SW 1271 (cell line): ENCODE measurements at places on chromosomes 13 and 19.

DNA sequence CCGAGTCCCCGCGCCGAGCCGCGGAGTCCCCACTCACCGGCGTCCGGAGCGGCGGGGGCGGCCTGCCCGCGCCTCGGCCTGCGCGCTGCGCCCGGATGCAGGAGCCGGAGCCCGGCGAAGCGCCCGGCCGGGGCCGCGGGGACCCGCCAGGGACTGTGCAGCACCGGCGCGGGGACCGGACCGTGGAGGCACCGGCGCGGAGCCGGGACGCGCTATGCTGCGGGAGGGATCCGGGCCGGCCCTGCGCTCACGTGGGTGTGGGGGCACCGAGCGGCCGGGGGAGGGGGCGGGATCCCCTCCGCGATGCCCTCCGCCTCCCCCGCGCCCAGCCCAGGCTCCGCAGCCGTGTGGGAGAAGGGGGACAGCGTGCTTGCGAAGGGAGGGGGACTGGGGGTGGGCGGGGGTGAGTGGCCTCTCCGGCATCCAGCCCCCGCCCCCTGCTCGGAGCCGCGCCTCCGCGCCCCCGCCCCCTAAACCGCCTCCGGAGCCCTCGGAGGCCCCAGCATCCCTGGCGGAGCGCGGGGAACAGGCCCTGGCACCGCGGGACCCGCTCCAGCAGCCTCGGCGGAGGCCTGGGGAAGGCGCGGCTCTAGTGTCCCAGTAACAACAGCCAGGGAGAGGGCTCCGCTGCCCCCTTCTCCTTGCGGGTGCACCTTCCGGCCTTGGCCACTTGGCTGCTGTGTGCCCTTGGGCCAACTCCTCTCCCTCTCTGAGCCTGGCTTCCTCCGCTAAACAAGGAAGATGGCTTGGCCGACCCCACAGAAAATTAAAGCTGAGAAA lies at the start of gene SLC1A6:
SLC1A6 (minus strand) TSS at position 389 of the 780 bp plus-strand sequence. CDS start 6,954 bp downstream, outside the sequence.
- DNase-seq: no peak

- no peak for DNase-seq
Observed at GRCh38 chr13:30696278-30697176, 38.8 kb upstream of the ALOX5AP start.

DNA sequence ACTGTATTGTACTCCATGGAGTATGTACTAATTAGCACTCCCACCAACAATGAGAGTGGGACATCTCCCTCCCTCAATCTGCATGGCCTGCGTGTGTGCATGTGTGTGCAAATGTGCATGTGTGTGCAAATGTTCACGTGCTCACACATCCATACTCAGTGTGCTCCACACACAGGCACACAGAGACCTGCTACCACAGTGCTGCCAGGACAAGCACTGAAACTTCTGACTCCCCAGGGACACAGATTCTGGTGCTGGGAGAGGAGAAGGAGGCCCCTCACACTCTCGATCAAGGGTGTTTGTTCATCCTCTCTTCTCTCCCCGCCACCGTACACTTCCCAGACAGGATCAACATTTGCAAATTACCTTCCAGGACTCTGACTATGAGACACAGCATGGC lies 37.8 kb upstream of the ZNF507 start:
- no peak for DNase-seq

GRCh38 chr19:7783991-7784423 lies 21.0 kb downstream of the CLEC4M start:
- no peak for DNase-seq

DNA sequence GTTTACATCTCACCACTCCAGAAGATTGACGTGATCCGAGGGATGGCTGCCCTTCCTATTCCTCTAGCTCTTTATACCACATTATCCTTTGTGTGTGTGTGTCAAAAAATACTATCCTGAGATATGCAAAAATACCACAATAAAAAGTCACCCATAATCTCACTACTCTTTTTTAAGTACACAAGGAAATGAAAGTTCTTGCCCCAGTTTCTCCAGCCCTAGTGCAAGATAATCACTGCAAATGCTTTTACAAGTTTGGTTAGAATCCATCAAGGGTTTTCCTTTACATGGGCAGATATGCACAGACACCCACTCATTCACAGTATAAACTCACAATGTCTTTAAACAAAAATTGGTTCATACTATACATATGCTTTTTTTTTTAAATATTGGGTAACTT lies 89.3 kb downstream of the DIAPH3 start:
- DNase-seq: no peak

GRCh38 chr13:94481941-94482340 lies 2.5 kb upstream of the DCT start:
- no peak for DNase-seq

DNA sequence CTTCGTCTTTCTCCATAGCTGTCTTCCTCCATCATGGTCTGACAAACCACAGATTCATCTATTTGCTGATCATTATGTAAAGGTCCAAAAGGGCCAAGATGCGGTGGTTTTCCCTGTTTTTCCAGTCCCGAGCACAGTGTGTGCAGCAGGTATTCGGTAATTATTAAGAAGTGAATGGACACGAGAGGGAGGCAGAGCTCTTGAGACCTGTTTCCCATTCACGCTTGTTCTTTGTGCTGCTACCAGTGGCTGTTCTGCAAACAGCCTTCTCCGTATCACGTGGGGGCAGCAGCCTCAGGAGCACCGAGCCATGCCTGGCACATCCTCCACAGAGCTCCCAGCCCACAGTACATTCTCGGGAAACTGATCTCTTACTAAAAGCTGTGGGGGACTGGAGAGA lies 50.3 kb downstream of the CCDC70 start:
- no peak for DNase-seq

DNA sequence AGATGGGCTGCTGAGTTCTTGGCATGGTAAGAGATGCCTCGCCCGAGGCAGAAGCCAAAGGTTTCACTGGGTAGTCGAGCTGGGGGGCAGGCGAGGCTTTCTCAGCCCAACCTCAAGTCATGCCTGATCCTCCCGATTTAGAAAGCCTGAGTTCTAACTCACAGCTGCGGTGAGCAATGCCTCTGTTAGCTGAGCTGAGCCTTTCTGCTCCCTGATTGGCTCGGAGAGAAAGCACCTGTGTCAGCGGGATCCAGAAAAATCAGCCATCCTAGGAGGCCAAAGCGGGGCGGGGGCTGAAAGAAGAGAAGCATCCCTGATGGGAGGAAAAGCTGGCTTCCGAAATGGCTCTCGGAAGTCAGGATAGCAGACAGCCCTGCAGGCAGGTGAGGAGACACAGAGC lies 44.7 kb downstream of the CACNA1A start:
- no peak for DNase-seq

GRCh38 chr19:50384685-50385535 lies 763 bp downstream of the POLD1 start:
- DNase-seq: no peak

DNA sequence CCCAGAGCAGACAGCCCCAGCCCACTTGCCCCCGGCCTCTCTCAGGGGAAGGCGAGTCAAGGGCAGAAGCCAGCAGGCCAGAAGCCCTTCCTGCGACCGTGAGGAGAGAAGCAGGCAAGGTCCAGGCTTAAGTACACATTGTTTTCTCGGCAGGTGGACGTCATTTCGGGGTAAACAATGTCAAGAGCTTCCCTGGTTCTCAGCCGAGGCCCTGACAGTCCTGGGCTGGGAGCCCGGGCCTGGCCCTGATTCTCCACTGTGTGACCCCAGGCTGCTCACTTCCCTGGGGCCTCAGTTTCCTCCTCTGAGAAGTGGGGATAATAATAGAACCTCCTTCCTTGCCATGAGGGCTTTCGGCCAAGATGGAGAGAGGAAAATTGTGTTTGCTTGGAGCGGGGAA lies 19.4 kb downstream of the PLVAP start:
- no peak for DNase-seq

DNA sequence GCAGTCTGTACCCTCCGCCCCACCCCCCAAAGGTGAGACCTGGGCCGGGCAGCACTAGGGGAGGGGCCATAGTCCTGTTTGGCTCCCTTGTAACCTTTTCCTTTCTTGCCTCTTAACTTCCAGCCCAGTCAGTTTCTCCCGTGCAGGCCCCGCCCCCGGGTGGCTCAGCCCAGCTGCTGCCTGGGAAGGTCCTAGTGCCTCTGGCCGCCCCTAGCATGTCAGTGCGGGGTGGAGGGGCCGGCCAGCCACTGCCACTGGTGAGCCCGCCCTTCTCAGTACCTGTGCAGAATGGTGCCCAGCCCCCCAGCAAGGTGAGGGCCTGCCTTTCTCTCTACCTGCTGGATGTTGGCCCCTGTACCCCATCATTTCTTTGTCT lies 10.5 kb upstream of the PRR19 start:
- no peak for DNase-seq

DNA sequence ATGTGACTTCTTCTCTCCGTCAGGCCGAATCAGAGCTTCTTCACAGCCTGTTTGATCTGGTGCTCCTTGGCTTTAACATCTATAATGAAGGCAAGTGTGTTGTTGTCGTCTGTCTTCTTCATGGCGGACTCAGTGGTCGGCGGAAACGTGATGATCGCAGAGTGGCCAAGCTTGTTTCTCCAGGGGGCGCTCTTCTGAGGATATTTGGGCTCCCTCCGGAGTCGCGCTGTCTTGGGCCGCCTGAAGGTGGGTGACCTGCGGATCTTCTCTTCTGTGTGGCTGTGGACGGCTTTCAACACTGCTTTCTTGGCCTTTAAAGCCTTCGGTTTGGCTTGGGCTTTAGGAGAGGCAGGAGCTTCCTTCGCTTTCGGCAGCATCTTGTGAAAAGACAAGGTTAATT lies 9.8 kb downstream of the TPRX1 start:
- DNase-seq: no peak

DNA sequence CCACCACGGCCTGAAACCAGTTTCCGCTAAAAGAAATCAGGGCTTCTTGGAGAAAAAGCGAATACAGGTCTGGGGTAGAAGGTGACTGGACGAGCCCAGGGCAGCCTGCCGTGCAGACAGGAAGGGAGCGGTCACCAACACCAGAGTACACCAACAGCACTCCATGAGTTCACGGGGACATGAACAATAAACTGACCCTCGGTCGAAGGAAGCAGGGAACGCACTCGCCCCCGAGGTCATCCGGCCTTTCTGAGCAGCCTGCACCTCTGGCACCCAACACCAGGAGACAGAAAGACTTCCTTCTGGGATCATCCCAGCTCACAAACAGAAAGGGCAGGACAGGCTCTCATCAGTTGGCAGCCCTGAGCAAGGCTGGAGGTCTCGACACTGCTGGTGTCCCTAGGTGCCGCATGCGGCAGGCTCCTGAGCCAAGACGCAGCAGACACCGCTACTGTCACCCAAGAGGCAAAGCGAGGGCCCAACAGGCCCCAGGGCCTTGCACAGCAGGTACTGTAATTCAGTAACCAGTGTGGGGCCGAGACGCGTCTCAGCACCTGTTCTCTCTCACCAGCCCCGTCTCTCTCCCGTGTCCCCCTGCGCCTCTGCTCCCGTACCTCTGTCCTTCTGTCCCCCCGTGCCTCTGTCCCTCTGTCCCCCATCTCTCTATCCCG lies 18.0 kb downstream of the DCUN1D2 start:
- DNase-seq: no peak

GRCh38 chr19:43331435-43332010 lies 22.0 kb upstream of the CD177 start:
- no peak for DNase-seq

- DNase-seq: no peak
Observed at GRCh38 chr13:34349091-34349722, 531.3 kb downstream of the RFC3 start.

DNA sequence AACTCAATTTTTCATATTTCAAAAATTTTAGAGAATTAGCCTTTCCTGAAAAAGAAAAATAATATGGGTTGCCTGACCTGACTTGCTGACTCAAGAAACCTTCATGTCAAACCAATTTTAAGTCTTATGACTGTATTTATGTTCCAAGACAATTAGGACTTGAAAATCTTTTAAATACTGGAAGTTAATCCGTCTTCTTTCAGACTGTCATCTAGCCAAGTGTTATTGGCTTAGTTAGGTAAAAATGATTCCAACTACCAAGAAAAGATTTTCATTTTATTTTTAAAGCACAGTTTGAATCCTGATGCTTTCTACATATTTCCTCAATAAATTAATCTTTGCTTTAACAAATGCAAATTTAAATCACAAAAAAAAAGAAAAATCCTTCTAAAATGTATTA lies 337.6 kb downstream of the SLITRK6 start:
- DNase-seq: no peak

- no peak for DNase-seq
Observed at GRCh38 chr19:49772850-49773432, 6.1 kb downstream of the AP2A1 start.

DNA sequence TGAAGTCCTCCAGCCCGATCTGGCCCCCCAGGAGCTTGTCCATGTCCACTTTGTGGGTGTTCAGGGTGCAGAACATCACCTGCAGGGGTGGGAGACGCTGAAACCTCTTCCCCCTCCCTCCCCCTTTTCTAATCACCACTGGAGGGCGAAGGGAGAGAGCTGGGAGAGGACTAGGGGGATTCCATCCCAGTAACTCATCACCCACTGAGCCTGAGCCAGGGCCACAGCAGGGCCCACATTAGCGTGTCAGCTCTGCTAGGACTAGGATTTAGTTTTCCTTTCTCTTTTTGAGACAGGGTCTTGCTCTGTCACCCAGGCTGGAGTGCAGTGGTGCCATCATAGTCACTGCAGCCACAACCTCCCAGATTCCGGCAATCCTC lies 5.5 kb upstream of the PTGER1 start:
- DNase-seq: no peak

DNA sequence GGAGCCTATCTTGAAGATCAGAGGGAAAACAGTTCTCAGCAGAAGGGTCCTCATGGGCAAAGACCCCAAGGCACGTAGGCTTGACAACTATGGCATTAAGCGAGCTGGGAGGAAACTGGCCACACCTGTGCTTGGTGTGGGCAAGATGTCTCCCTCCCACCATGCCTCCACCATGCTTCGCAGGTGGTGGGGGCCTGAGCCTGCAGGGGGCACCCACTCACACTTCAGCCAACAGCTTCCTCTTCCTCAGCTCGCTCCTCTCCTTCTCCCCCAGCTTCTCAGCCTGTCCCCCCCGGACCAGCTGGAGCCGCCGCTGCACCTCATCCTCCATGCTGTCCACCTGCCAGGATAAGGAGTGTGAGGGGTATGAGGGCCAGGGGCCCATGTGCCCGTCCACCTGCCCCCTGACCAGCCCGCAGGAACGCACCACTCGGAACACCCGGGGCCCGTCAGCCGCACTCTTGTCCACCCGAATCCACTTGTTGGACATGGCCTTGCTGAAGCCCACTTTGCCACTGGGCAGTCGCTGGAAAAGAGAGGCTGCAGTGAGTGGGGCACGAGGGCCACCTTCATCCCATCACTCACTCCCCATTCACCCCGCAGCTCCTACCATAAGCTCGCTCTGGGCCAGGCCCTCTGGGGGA lies 3.4 kb downstream of the FARSA start:
- DNase-seq: no peak

- DNase-seq: peak; percentile 95
Observed at GRCh38 chr19:56507446-56508289, at the start of gene ZNF471. Gene ZNF471 (plus strand): TSS chr19:56507855. CDS start chr19:56511572, 3,717 bp downstream.

DNA sequence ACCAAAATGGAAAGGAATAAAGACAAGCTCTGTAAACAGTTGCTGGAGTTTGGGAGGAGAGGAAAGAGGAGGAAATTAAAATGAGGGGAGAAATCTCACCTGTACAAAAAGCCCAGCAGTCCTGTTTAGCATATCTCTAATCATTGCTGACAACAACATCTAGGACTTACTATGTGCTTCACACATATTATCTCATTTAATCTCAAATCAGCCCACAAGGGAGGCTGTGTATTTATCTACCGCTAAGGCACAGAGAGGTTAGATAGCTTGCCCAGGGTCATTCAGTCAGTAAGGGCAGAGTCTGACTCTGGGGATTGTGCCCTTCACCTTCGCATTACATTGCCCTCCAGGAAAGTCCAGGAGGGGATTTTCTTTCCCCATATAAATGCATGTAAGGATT lies 233.3 kb downstream of the DLEU7 start:
- DNase-seq: no peak
